Left colon (tissue), 2 donors: ENCODE measurements at places on chromosomes 11 and 22. TPM values are rescaled to one million over a fixed set of nuclear protein-coding genes. Genes with fewer than 3 reads are reported as not detected.

DNA sequence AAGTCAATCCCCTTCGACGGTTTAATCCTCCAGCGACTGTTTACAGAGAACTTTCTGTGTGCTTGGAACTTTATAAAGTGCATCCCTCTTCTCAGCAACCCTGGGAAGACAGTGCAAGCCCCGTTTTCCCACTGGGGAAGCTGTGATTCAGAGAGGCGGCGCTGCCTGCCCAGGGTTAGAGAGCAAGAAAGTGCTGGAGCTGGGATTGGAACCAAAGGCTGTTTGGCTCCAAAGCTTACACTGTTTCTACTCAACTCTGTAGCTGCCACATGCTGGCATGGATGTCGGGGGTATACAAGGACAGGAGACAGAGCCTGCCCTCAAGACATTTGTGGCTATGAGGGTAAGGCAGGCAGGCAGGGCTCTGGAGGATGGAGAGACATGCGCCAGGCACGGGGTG, 13.0 kb downstream of the FBLN1 start:
- DNase-seq, result no peak

Gene MRPL49
- total RNA-seq, result 47.0 TPM

Gene MYRF
- 4.6 TPM for total RNA-seq

Gene MRGPRX3
- total RNA-seq, result not detected

Gene MRGPRF
- 3.4 TPM for total RNA-seq
